ENCODE measurements at places on chromosomes 11 and 22.

DNA sequence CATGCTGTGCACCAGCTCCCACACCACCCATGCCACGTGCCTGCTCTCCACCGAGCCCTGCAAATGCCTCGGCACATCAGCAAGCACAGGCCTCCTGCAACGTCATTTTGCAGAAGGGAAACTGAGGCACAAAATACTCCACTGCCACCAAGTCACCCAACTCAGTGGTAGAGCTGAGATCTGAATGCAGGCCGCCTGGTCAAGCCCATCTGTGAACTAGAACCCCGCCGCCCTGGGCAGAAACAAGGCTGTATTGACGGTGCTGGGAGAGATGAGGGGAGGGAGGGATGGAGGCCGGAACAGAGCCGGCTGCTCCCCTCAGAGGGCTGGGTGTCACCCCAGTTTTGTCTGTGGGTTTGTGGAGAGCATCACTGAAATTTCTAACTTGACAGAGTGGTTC, 81.4 kb downstream of the CDKN1C start:
- DNase-seq = no peak

DNA sequence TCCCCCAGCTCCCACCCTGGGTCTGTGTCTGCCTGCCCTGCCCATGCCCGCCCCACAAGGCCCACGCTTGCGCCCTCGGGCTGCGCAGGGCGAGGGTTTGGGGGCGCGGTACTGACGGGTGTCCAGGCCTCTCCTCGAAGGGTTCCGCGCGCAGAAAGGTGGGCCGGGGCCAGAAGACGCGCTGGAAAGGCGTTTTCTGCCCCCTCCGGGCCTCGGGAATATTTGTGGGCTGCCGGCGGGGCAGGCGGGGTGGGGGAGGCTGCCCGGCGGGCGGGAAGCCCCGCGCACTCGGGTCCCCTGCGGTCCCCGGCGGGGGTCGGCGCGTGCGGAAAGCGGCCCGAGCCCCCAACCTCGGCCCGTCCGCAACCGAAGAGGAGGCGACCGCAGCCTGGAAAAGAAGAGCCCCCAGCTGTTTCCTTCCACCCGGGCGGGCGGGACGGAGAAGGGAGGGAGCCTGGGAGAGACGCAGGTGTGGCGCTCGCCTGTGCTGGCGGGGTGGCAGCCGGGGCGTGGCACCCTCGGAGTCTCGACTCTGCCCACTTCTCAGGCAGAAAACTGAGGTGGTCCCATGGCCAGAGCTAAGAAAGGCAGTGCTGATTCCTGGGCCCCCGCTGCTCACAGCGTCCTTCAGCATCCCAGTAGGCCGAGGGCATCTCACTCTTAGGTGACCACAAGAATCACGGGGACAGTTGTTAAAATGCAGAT, 59.0 kb downstream of the THAP12 start:
- no peak for DNase-seq

DNA sequence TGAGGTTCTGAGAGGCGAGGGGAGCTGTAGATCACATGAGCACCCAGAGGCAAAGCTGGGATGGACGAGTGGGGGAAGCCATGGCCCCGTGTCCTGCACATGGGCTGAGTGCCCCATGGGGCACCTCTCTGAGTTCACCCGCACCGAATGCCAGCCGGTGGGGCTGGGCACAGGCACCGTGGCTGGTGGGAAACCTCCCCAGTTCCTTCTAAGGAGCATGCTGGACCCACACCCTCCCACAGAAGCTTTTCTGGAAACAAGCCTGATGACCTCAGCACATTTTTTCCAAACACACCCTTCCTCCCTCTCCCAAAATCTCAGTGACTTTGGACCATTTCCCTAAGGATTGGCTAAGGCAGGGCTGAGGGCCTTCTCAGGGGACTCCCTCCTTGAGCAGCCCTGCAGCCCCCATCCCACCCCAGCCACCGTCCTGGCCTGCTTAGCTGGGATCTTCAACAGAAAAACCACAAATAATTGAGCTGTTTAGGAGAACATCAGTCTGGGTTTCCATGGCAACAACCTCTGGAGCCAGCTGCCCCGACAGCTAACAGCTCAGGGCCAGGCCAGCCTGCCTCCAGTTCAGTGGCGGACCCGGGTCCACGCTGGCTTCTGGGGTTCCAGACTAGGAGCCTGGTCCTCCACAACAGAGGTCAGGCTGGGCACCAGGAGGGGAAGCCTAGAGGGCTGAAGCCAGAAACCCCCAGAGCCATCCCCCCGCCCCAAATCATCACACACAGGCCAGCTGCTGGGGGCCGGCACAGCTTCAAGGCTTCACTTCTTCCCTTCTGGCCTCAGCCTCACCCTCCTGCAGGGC, 18.1 kb upstream of the LINC01488 start:
- peak; percentile 84 for DNase-seq

DNA sequence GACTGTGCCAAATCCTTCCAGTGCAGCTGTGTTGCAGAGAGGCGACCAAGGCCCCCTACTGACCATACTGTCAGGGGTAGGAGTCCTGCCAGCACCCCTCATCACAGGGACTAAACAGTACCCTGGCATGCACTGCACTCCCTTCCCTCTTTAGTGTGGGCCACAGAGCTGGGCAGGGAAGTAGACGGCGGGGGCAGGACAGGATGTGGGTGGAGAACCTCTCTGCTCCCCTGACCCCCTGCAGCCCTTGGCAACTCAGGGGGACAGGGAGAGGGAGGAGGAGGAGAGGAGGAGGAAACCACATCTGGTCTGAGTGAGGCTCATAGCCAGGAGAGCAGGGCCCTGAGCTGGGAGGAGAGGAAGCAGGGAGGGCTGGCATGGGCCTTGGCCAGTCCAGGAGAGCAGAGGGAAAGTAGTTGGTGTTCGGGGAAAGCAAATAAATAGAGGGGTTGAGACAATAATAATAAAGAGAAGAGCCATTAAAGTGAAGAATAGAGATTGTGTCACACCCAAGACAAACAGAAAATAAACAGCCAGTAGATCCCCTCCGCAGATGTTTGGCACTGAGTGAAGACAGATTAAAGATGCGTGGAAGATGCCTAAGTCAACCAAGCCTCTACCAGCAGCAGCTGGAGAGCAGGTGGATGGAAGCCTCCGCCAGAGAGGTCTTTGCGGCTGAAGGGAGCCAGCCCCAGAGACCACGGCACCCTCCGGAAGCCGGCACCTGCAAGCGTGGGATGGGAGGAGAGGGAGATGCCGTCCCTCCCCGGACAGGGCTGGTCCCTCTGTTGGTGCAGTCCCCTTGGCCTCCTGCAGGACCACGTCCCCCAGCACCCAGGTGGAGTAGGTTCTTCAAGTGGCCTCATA, 61.5 kb downstream of the RPUSD4 start:
- no peak for DNase-seq

- no peak for DNase-seq
Observed at GRCh38 chr11:126217491-126217890, 5.9 kb downstream of the FAM118B start.

GRCh38 chr22:32050678-32051515, 7.8 kb downstream of the SLC5A1 start:
- DNase-seq = peak; percentile 87

DNA sequence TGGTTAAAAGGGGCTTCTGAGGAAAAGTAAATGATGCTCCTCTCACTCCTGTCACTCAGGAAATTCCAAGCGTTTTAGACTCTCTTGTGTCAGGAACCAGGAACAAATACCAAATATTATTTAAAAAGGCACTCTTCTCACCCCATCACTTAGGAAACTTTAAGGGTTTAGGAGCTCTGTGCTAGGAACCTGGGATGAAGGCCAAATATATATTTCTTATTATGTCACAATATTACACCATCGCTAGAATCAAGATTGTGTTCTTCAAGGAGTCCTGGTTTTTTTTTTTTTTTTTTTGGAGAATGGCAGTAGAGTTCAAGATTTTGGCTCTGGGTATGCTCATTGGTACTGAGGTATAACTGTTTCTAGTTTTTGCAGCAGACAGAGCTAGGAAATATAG, 79.0 kb upstream of the HEPHL1 start:
- no peak for DNase-seq

DNA sequence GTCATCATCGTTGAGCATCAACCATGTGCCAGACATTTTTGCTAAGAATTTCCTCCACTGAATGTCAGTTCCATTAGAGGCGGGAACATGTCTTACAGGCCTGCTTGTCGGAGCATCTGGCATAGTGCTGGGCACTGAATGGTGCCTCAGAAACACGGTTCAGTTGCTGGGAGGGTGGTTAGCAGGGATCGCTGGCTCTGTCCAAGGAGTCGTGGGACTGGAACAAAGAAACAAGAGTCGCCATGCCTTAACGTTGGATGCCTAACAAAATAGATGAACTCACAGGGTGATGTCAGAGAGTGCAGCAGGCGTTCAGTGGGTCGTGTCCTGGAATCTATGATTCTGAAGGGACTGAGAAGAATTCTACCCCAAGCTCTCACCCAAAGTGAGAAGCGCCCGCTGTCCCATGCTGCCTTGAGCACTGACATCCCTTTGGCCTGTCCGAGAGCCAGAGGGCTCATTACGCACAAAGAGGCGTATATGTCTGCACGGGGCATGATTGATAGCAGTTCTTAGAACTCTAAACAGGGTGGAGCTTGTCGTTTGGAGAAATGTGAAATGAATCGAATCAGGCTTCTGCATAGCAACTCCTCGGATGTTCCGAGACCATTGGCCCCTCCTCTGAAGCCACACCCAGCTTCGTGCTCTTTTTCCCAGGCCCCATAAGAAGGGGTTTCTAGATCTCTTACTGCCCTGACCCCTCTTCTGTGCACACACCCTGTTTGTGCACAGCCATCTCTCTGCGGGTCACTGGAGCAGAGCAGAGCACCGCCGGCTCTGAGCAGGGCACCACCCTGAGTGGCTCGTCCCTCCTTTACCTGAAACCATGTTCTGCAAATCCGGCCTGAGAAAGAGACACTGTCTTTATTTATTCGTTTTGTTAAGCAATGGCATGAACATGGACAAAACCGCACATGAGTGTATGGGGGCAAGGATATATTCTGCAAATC, 113.1 kb upstream of the B3GAT1 start:
- DNase-seq = no peak

DNA sequence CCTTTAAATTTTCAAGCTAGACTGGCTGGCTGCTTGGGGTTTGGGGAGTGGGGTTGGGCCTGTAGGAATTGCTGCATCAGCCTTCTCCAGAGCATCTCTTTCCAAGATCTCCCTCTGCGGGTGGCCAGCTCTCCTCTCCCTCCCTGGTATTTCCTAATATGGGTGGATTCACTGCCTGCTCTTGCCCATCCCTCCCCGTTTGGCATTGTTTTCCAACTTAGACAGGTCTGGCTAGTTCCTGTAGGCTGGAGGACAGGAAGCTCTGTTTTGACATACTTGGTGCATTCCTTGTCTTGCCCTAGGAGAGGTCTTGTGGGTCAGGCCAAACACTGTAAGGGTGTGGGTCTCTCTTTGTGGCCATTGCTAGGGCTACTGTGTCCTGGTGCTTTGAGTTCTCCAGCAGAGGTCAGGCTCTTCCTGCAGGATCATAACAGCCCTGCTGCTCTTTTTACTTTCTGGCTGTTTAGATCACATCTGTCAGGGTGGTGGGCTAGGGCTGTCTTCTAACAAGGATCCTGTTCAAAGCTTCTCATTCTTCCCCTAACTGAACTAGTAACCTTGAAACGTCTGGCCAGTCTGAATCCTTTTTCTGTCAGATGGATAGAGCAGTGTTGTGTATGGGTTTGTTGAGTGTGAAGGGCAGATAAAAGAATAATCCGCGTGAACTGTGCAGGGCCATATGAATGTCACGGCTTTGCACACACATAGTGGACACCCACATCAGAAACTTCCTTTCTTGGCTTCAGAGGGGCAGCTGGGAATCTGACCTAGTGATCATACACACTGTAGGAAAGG, 18.3 kb upstream of the MICALL1 start:
- peak; percentile 79 for DNase-seq

DNA sequence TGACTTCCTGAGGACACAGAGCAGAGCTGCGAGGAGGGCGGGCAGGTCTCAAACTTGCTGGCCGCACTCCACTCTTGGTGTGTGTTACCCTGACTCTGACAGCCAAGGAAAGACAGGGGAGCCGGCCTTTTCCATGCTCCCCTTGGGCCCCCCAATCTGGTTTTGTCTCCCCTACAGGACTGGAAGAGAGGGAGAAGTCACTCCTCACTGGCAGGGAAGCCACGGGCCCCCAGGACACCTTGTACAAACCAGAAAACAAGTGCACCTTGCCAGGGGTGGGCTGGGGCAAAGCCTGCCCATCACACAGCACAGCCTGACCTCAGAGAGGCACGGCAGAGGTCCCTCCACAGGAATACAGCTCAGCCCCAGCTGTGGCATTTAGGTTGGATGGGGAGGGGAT, 20.2 kb downstream of the CBX7 start:
- DNase-seq = no peak

GRCh38 chr11:85784480-85785265, 26.3 kb downstream of the SYTL2 start:
- DNase-seq = no peak

- DNase-seq = no peak
Observed at GRCh38 chr11:31656051-31656450, 146.5 kb downstream of the ELP4 start.

- peak; percentile 63 for DNase-seq
Observed at GRCh38 chr11:3231851-3232744, at the start of gene MRGPRE. TSS of gene MRGPRE (minus strand) at chr11:3232417. CDS start at chr11:3228799, 3,618 bp downstream.

GRCh38 chr22:29230972-29231875, 25.5 kb downstream of the EMID1 start:
- DNase-seq = no peak

All from AG08395 (cell line).